ENCODE measurements at places on chromosomes 13 and 19. TPM values are rescaled to one million over a fixed set of nuclear protein-coding genes. Genes with fewer than 3 reads are reported as not detected.

Gene LHFPL6
- total RNA-seq, result 34.6 TPM

Gene FXYD7
- 0.30 TPM for total RNA-seq

Gene PEX11G
- total RNA-seq, result 5.1 TPM

Gene MIA
- 1.7 TPM for total RNA-seq

GRCh38 chr19:373391-374182 is 29.0 kb upstream of the MIER2 start:
- no peak for DNase-seq

DNA sequence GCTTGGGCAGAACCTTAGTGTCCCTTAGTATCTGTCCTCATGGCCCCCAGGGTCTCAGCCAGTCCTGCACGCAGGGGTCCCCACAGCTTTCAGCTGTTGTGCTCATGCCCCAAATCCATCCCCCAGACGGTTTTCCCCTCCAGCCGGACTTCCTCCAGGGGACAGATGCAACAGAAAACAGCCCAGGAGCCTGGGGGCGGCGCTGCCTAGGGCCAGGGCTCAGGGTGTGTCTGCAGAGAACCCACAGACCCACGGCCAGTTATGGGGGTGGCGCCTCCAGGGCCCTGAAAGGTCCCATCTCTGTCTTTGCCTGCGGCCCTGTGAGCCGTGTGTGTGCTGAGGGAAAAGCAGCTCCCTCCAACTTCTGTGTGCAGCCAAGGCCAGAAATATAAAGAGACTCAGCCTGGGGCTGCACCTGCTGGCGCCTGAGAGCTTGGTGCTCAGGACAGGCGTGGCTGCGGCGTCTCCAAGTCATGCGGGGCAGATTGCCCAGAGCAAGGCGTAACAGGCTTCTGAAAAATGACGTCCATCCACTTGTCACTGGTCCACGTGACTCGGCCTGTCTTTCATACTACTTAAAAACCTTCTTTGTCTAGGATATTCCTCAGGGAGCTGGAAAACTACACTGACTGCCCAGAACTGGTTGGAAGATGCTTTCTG is 22.1 kb upstream of the F7 start:
- DNase-seq, result no peak

- no peak for DNase-seq
Measured at GRCh38 chr19:5470264-5470671, 15.1 kb downstream of the ZNRF4 start.

- DNase-seq, result no peak
Measured at GRCh38 chr19:39590265-39590664, 12.1 kb upstream of the LGALS13 start.

DNA sequence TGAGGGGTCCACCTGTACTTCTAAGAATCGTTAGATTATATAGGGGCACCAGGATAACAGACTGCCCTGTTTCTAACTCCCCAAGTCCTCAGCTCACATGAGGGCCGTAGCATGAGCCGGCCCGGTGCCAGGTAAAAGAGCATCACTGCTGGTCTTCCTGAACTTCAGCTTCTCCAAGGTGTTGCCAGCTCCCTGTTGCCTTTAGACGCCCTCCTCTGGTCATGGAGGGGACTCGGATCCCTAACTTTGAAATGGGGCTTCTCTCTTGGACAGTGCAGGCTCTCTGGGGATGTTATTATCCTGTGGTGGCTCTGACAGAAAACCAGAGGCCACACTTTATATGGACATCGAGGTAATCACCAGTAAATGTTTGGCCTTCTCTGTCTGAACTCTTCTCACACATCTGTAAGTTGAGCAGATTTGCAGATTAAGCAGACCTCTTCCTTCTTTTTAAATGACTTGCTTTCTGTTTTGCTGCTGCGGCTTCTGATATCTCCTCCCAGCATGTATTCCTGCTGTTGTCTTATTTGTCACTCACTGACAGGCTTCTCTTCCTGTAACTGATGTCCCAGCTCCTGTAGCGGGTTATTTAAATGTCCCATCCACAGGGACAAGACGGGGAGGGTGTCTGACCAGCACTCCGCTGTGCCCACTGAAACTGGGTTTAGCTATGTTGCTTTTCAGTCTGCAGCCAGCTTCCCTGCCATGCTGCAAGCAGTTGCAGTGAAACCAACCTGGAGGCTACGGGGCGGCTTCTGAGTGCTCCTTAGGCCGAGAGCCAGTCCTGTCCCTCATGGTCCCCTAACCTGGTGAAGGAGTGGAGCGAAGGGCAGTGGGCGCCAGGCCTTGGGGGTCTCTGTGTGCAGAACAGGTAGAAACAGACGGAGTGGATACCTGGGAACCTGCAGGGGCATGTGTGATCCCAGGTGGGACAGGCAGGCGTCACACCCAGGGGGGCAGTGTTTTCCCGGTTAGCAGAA is 39.2 kb downstream of the TSSK6 start:
- no peak for DNase-seq

DNA sequence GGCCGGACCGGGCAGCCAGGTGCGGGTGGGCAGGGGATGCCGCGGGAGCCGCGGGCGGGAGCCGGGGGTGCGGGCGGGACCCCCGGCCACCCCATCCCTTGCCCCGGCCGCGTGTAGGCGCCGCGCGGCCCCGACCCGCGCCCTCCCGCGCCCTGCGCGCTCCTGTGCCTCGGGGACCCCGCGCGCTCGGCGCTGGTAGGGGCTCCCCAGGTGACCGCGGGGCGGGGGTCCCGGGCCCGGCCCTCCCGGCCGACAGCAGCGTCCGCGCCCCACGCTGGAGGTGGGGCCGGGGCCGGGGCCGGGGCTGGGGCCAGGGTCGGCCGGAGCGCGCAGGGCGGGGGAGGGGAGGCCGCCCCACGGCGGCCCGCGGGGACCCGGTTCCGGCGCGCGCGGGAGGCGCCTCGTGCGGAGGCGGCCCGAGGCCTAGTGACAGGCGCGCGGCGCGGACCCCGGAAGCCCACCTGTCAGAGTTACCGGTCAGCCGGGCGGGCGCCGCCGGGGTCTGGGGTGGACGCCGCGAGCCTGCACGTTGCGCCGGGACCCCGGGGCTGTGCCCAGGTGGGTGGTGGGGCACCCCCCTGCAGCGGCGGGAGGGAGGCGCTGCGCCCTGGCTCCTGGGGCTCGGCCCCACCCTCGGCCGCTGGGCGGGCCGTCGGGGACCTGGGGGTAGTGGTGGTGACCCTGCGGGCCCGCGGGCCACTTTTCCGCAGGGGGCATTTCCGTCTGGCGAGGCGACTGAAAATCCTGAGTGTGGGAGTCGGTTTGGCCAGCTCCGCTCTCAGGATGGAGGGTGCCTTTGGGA is 518 bp downstream of the TFDP1 start:
- DNase-seq, result no peak

DNA sequence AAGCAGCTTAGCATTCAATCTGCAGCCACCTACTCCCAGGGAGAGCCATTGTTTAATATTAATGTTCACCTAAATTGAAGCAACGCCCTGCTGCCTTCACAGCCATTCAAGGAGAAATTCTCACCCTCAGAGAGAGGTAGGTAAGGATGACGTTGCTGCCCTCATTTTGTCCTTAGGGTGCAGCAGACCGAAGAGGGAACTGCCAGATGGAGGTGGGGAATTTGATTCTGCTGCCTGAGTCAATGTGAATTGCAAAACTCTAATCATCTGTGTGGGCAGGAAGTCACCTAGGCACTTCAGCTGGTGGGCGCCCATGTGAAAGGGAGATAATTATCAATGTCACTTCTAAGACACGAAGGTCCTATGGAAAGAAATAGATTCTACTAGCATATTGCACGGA is 503.4 kb downstream of the TBC1D4 start:
- DNase-seq, result no peak

- no peak for DNase-seq
Measured at GRCh38 chr13:100124265-100124664, 35.4 kb downstream of the PCCA start.

DNA sequence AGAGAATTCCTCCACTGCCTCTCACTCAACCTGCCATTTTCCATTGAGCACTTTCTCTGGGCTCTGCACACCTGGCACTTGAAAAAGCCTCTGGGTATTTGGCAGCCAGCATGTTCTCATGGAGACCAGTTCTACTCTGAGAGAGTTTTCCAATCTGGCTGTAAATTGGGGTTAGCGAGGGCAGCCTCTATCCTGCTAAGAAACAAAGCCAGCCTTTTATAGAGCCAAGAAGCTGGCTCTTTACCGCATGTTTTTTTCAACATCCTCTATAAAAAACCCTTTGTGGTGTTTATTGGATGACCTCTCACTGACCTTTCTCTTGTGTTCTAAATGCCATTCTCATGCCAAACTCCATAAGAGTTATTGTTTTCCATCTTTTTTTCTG is 52.6 kb upstream of the RCBTB2 start:
- no peak for DNase-seq

DNA sequence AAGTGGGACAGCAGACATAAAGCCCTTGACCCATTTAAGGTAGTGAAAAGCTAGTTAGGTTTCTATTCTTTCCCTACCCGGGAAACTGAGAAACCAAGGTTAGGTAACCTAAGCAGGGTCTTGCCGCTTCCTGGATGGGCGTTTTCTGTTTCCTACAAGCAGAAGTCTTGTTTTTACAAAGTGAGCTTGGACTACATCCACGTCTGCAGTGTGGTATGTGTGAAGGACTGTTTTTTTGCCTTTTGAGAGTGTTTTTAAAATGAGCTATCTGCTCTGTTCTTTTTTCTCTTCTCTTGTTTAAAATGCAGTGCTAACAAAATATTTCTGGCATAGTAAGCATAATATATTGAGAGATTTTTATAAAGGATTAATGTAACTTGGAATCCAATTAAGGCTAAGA is 49.4 kb downstream of the GPR12 start:
- no peak for DNase-seq

DNA sequence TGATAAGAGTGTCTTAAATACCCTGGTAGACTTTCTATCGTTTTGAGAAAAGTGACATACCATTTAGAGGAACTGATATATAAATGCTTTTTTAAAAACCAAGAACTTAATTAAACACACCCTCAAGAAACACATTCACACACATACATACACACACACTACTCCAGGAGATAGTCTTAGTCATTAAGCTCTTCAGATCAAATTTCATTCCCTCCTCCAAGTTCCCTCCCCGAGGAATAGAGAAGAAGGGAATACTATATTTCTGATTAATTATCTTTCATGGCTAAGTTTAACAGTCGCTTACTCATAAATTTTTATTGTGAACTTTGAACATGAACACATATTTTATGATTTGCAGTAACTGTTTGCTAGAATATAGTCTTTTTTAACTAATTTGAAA is 1109.5 kb downstream of the SLITRK1 start:
- DNase-seq, result no peak

Measured in ovary (tissue), 10 donors.